CD4-positive, alpha-beta T cell (primary cell): ENCODE measurements at places on chromosomes 7 and 10.

GRCh38 chr10:87751274-87751673 lies 66.8 kb downstream of the ATAD1 start:
- DNase-seq = no peak

DNA sequence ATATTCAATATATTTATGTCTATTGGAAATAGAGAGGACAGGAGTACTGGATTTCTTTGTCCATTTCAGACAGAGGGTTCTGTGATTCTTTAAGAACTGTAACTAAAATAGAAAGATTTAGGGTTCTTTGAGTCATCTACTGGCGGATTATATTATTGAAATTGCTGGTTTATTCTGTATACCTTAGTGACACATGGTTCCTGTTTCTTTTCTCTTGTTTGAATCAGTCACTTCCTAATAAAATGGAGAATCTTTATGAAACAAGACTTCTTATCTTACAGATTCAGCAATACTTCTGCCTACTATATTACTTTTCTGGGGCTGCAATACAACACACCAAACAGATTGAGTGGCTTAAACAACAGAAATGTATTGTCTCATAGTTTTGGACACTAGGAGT lies 20.8 kb upstream of the ZNF800 start:
- DNase-seq = no peak

DNA sequence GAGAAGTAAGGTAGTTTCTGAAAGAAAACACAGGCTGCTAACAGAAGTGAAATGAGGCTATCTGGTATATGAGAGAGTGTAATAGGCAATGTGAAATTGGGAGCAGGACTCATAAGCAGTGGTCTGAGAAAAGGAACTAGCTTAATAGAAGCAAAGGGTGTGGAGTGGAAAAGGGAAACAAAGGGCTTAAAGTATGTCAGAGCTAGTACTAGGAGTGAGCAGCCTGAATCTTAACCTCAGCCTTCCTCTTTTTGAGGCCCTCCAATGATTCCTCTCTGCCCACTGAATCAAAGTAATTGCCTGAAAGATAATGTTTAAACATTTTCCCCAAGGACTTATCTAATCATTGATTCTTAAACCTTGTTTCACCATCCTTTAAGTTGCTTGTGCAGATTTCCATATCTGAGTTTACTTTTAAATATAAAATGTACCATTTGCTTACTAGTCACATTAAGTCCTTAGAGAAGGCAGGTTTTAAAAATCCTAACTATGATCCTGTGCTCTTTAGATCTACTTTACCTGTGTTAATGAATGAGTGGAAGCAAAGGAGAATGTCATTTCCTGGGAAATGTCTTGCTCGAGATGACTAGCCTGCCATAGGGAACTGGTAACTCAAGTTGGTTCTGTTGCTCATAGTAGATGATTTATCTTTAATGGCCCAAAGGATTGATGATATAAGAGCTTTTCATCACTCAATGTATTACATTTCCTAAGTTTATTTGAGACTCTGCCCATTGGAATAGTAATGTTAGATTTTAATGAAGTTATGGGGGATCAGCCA lies 155.0 kb downstream of the SKAP2 start:
- no peak for DNase-seq

- no peak for DNase-seq
These were observed 16.8 kb upstream of the ZNF467 start for GRCh38 chr7:149790146-149790548.
